ENCODE measurements at places on chromosomes 2 and 18.

GRCh38 chr2:198591586-198591985 is 787.2 kb downstream of the PLCL1 start:
- no peak for DNase-seq

DNA sequence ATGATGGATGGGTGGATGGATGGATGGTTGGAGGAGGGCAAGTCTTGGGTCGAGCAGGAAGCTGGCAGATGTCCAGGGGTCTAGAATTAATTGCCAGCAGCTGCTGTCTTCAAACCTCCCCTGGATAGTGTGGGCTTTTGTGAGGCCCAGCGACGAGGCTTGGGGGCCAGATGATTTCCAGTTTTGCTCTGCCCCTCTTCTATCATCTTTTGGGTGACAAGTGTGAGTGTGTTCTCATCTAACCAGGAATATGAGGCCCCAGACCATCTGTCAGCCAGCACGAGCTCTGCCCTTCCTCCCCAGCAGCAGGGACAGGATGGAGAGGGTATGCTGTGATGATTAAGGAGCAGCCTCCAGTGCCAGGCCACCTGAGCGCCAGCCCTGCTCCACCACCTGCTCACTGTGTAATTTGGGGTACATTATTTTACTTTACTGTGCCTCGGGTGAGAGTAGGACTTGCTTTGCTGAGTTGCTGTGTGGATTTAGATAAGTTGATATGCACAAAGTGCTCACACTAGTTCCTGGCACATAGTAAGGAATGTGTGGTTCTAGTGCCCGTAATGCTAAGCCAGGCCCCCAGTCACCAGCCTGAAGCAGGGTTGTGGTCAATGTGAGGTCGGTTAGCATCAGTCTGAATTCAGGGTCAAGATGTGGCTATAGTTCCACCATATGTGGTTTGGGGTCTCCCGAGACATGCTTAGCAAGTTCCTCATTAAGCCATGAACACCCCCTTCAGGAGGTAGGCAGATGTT is 251.1 kb downstream of the CYP26B1 start:
- no peak for DNase-seq

GRCh38 chr2:120044336-120044735 is 31.5 kb downstream of the EPB41L5 start:
- DNase-seq: no peak

GRCh38 chr2:72395096-72395495 is 247.4 kb upstream of the CYP26B1 start:
- DNase-seq: no peak

GRCh38 chr2:44959855-44960254 is 18.4 kb downstream of the SIX3 start:
- no peak for DNase-seq

DNA sequence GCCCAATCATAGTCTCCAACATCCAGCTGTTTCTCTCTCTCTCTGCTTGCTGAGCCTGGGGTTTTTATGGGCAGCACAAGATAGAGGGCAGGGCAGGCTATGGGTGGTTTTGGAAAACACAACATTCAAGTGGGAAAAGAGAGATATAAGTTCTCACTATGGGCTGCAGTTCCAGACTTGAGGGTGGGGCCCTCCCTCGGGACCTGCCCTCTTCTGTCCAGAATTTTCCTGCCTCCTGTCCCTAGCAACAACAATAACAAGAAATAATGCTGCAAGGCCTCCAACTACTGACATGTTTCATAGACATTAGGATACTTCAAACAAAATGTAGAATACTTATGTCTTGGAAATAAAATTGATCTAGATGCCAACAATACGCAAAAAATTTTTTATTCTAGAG is 107.8 kb downstream of the C18orf54 start:
- no peak for DNase-seq

DNA sequence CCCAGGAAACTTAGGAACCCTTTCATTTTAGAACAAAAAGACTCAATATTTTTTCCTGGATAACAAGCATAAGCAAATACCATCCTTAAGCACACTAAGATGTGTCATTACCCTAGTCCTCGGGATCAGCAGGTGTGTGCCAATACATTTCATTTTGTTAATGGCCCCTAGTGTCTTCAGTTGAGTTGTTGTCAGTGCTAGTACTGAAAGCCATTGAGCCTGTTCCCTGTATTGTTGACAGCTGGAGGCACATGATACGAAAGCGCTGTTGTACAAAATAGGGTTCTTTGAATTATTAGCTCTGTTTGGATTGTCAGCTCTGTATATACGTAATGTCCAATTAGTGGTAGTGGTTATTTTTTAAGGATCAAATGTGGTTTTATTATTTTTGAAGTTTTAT is 29.5 kb downstream of the VAPA start:
- peak; percentile 71 for DNase-seq

GRCh38 chr2:181357979-181358378 is 99.2 kb upstream of the ITGA4 start:
- no peak for DNase-seq

- peak; percentile 71 for DNase-seq
These were observed 207.9 kb downstream of the ARL4C start for GRCh38 chr2:234288974-234289455.

- peak; percentile 95 for DNase-seq
These were observed 207.0 kb upstream of the FANCL start for GRCh38 chr2:58448065-58448507.

DNA sequence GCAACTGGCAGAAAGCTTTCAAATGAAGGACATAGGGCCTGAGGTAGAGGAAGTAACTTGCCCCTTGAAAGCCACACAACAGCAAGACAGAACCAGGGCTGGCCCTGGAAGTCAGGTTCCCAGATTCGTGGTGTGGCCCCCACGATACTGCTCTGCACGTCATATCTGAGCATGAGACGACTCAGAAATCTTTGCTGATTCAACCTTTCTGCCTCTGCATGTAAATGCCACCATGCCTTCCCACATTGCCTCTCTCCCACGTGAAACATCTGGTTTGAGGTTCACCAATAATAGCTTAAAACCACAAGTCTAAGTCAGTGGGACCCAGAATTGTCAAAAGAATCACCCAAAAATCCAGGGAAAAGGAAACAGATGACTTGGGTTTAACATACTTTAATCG is 214.0 kb upstream of the TRIB2 start:
- no peak for DNase-seq

GRCh38 chr2:141968433-141968832 is 162.4 kb downstream of the LRP1B start:
- DNase-seq: no peak

DNA sequence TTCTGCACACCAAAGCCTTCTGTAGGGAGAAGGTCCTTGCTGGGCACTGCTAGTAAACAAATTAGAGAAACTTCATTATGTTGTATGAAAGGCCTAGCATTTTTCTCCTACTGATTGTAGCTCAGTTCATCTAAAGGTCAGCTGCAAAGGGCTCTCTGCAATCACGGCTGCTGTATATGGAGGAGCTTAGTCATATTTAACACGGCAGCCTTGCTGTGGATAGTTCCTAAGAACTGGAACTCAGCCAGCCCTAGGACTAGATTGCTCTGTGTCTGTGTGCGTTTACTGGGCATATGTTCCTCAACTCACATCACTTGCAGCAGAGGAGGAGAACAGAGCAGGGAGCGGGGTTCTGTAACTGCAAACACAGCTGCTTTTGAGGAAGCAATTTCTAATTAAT is 1103.9 kb upstream of the KLHL29 start:
- peak; percentile 68 for DNase-seq

DNA sequence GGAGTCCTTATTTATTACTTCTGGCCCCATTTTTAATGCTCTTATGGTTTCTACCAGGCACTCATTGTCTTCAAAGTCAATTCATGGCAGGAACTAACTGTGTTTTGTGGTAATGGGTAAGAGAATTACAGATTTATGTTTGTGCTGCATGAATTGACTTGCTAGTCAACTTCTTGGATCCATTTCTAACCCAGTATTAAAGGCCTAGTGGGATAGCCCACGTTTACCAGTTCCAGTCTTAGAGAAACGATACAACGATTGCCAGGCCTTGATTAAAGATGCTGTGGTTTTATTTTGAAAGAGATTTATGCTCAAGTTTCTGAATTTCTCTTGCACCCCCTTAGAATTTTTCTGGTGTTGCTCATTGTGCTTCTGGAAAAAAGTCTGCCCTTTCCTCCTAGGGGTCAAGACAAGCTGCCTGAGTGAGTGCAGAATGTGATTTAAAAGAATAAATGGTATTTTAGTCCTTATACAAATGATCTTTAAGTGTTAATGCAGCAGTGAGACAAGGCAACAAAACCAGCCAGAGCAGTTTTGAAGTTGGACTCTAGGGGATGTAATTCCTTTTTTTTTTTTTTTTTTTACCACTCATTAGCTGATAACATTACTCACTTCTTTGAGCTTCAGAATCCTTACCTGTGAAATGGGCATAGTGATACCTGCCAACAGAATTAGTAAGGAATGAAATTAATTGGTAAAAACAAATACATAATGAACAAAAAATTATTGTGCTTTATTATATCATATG is 101.5 kb downstream of the ARHGAP15 start:
- no peak for DNase-seq

- DNase-seq: no peak
These were observed 42.6 kb downstream of the SCN7A start for GRCh38 chr2:166451468-166451867.

- DNase-seq: no peak
These were observed 69.5 kb downstream of the IL1R2 start for GRCh38 chr2:102061286-102061699.

GRCh38 chr18:11761553-11761952 is 72.5 kb downstream of the GNAL start:
- no peak for DNase-seq

DNA sequence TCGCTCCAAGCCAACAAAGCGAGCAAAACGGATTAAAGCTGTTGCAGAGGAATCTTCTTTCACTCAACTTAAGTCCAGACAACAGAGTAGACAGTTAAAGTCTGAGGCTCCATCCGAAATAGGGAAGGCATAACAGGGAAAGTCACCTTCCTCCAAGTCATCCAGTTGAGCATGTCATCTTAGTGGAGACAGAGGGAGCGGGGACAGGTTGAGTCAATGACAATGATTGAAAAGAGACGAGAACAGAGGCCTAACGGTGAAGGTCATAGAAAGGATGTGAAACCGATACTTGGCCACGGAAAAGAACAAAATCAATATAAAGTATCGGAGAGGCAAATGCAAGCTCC is 455 bp downstream of the C18orf32 start:
- DNase-seq: no peak

GRCh38 chr2:142557391-142557790 is 320.1 kb upstream of the KYNU start:
- DNase-seq: no peak

DNA sequence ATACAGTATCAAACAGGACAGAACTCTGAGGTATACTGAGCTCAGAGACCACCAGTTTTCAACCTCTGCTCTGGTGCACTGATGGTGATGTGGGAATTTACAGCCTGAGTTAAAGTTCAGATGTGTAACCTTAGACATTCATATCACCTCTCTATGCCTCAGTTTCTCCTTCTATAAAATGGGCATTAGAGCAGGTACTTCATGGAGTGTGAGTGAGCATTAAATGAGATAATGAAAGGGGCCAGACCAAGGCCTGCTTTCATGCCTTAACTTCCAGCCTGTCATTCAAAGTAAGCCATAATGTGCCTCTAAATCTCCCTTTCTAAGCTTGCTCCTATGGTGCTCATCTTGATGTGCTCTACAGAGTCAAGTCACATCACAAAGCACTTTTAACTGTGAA is 8.4 kb downstream of the ACVR1 start:
- no peak for DNase-seq

GRCh38 chr2:118806797-118807667 is 40.4 kb downstream of the EN1 start:
- no peak for DNase-seq

DNA sequence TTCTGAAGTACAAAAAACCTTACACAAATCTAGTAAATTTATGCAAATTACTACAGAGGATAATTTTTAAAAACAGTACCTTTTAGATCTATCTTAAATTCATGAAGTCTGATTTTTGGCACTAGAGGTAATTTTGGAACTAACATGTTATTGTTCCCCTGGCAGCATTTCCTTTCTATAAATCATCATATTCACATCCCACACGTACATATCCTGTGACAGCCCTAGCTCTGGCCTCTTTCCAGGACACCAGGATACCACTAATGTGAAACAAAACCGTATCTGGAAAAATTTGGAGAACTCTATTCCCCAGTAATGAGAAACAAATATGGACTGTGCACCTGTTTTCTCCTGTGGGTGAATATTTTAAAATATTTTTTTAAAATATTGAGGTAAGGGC is 14.0 kb upstream of the BIRC6 start:
- DNase-seq: no peak

- DNase-seq: no peak
These were observed 36.9 kb downstream of the TRAK2 start for GRCh38 chr2:201414099-201415023.

GRCh38 chr18:44957461-44957860 is 276.8 kb downstream of the SETBP1 start:
- no peak for DNase-seq

- no peak for DNase-seq
These were observed 256.1 kb downstream of the LTBP1 start for GRCh38 chr2:33202641-33203522.

GRCh38 chr2:21386666-21387065 is 262.9 kb downstream of the TDRD15 start:
- no peak for DNase-seq

- no peak for DNase-seq
These were observed 198.5 kb downstream of the FHOD3 start for GRCh38 chr18:36496022-36496421.

- DNase-seq: no peak
These were observed 726.0 kb downstream of the ERBB4 start for GRCh38 chr2:211812587-211812986.

GRCh38 chr18:76445741-76446232 is 49.3 kb downstream of the ZNF516 start:
- DNase-seq: no peak

DNA sequence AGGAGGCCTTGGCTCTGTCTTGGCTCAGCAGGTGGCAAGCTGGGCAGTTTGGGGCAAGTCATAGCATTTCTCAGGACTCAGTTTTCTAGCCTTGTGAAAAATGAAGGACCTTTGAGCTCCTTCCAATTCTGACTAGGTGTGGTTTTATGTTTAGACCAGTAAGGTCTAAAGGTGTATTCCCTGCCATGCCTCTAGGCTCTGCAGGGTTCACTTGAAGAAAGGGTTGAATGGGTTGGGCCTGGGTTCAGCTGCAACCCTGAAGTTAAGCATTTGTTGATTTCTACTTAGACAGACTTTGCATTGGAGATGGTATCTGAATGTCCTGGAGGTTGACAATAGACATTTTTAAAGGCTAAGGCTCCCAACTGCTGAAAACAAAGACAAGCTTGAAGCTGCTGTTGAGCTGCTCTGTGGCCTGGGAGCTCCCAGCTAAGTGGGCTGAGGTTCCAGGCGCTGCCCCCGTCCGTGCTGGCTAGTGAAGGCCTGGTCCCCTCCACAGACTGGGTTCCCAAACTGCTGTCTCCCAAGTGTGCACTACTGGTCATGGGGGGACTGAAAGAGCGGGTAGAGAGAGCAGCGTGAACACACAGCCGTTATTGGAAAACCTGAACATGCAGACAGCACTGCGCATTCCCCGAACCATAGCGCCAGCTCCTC is 100.7 kb upstream of the SMAD7 start:
- DNase-seq: no peak

GRCh38 chr2:102841107-102841840 is 79.4 kb downstream of the TMEM182 start:
- peak; percentile 53 for DNase-seq

GRCh38 chr18:3368193-3368592 is 81.8 kb upstream of the TGIF1 start:
- no peak for DNase-seq

- no peak for DNase-seq
These were observed 396.2 kb upstream of the HS6ST1 start for GRCh38 chr2:128714851-128715312.

- DNase-seq: no peak
These were observed 132.2 kb downstream of the ANTXR1 start for GRCh38 chr2:69145204-69145603.

- DNase-seq: no peak
These were observed 4.8 kb downstream of the HNRNPA3 start for GRCh38 chr2:177217247-177217843.
